ENCODE measurements at places on chromosomes 5 and 9.

- no peak for DNase-seq
- H3K4me1 ChIP-seq: no peaks in the 10 kb centered on the region
- no peaks in the 10 kb centered on the region for H3K27me3 ChIP-seq
Measured at GRCh38 chr5:21152611-21153010, 1164.6 kb upstream of the CDH18 start.

- H3K4me1 ChIP-seq: no peaks in the 10 kb centered on the region
- no peak overlapping the region for H3K4me3 ChIP-seq
- DNase-seq: no peak
- H3K27me3 ChIP-seq: no peaks in the 10 kb centered on the region
Measured at GRCh38 chr5:141788296-141788970, 89.8 kb downstream of the PCDH1 start.

DNA sequence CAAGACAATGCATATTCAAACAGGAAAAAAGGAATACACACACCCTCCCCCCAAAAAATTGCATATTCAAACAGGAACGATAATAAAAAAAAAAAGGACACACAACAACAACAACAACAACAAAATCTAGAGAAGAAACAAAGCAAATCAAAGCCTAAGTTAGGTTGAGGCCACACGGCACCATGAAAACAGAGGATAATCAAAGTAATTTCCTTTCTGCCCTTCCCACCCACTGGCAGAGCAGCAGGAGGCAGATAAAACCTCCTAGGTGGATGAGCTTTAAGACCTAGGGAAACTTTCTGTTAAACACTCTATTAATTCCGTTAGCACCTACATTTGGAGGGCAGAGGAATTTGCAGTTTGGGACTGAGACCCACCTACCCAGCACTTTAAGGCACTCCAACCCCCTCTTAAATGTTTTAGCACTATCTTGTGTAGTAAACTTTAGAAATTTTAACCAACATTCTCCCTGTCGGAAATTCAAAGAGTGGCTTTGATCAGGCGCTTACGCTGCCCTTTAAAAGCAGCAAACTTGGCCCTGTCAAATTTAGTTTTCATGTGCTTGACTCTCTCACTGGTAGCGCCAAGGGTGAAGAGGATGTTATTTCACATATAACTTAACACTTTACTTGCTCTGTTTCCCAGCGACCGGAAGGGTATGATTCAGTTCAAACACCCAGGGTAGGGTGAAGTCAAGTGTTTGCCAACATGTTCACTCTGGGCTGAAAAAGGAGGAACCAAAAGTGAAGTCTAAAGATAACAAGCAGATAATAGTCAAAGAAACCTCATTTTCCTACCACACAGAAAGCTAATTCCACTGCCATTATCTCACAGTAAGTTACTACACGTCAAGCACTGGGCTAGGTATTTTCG lies 9.2 kb downstream of the ENC1 start:
- H3K36me3 ChIP-seq: peaks cover 30% of the 10 kb centered on the region
- no peak for DNase-seq
- H3K27ac ChIP-seq: no peak overlapping the region
- H3K27me3 ChIP-seq: no peaks in the 10 kb centered on the region
- no peaks in the 10 kb centered on the region for H3K4me1 ChIP-seq

DNA sequence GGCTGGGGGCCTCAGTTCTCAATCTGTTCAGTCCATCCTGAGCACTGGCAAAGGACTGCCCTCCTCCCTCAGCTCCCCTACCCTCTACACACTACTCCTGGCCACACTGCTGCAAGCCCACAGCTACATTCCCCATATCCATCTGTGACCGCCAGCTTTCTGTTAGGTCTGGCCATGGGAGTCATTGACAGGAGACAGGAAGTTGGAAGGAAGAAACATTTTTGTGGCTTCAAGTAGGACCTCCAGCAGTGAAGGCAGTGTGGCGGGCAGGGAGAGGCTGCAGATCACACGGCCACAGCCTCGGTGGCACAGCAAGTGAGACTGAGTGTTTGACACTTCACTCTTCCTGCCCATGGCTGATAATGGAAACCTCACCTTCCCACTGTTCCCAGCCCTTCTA lies 55.9 kb downstream of the SECISBP2 start:
- H3K27ac ChIP-seq: no peak overlapping the region
- no peaks in the 10 kb centered on the region for H3K4me1 ChIP-seq

DNA sequence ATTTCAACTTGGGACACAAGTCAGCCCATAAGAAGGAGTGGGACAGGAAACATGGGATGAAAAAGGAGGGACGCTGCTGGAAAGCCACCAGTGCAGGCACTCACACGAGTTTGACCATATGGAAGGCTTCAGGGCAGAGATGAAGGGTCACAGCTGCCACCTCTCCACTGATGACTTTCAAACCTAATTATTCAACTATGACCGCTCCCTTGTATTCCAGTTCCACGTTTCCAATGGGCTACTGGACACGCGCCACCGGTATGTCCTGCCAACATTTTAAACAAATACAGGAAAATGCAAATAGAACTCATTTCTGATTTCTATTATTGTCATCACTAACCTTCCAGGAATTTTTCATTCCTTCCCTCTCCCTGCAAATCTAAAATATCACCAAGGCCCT lies 134.7 kb downstream of the SLC1A3 start:
- no peak overlapping the region for H3K27ac ChIP-seq
- H3K36me3 ChIP-seq: no peaks in the 10 kb centered on the region
- H3K4me1 ChIP-seq: no peaks in the 10 kb centered on the region
- H3K4me3 ChIP-seq: no peak overlapping the region

- no peaks in the 10 kb centered on the region for H3K36me3 ChIP-seq
- DNase-seq: no peak
- H3K27ac ChIP-seq: peak overlapping the region; percentile 53
Measured at GRCh38 chr9:120637919-120638318, 58.0 kb upstream of the CDK5RAP2 start.

GRCh38 chr5:129173771-129174170 lies 79.2 kb downstream of the ISOC1 start:
- no peaks in the 10 kb centered on the region for H3K36me3 ChIP-seq
- no peak for DNase-seq
- no peak overlapping the region for H3K4me3 ChIP-seq
- no peaks in the 10 kb centered on the region for H3K4me1 ChIP-seq

GRCh38 chr5:96080557-96080956 lies 118.9 kb upstream of the ELL2 start:
- DNase-seq: no peak
- H3K4me1 ChIP-seq: no peaks in the 10 kb centered on the region
- no peaks in the 10 kb centered on the region for H3K36me3 ChIP-seq
- no peak overlapping the region for H3K27ac ChIP-seq
- H3K27me3 ChIP-seq: no peaks in the 10 kb centered on the region

GRCh38 chr9:129981180-129981907 lies 61.6 kb downstream of the FNBP1 start:
- H3K36me3 ChIP-seq: no peaks in the 10 kb centered on the region
- peak overlapping the region; percentile 5 for H3K4me3 ChIP-seq
- H3K27me3 ChIP-seq: no peaks in the 10 kb centered on the region
- DNase-seq: peak; percentile 88
- H3K4me1 ChIP-seq: peaks cover 5% of the 10 kb centered on the region
- peak overlapping the region; percentile 75 for H3K27ac ChIP-seq

- H3K36me3 ChIP-seq: no peaks in the 10 kb centered on the region
- no peaks in the 10 kb centered on the region for H3K27me3 ChIP-seq
- DNase-seq: peak; percentile 88
Measured at GRCh38 chr5:65721050-65721719, 724 bp downstream of the SGTB start.

- H3K36me3 ChIP-seq: peaks cover 19% of the 10 kb centered on the region
- DNase-seq: no peak
Measured at GRCh38 chr9:132610661-132611060, 28.3 kb downstream of the BARHL1 start.

- no peaks in the 10 kb centered on the region for H3K4me1 ChIP-seq
- DNase-seq: no peak
- H3K36me3 ChIP-seq: no peaks in the 10 kb centered on the region
Measured at GRCh38 chr5:10733426-10733825, 27.6 kb downstream of the DAP start.

DNA sequence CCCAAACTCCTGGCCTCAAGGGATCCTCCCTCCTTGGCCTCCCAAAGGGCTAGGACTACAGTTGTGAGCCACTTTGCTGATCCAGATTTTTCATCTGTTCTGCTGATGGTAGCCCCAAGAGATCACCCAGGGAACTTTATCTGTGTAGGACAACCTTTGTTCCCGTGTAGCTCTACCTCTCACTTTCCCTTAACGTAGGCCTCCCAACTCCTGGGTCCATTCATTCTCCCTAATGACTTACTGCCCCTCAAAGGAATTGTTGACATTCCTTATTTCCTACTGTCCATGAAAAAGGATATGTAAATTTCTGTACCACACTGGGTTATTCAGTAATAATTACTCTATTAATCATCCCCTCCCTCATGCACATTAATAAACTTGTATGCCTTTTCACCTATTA lies 51.0 kb upstream of the PHF24 start:
- no peak for DNase-seq
- H3K36me3 ChIP-seq: no peaks in the 10 kb centered on the region
- H3K4me3 ChIP-seq: no peak overlapping the region
- no peak overlapping the region for H3K27ac ChIP-seq
- H3K27me3 ChIP-seq: no peaks in the 10 kb centered on the region
- H3K4me1 ChIP-seq: no peaks in the 10 kb centered on the region

DNA sequence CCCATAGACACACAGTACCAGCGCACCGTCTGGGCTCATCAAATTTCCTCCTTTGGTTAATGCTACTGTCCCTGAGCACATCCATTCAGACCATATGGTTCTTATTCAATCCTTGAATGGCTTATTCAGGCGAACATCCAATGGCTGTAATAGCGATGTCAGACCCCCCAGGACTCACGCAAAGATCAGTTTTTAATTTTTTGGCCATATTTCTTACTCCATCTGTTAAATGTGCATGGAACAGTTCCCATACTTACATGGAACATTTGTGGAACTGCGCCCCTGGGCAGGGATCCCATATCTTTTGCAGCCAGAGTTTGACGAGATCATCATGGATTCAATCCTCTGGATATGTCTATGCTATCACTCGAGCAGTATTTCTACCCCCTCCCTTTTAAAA lies 213.2 kb downstream of the ADAMTS6 start:
- DNase-seq: no peak
- no peaks in the 10 kb centered on the region for H3K4me1 ChIP-seq
- no peaks in the 10 kb centered on the region for H3K27me3 ChIP-seq
- no peak overlapping the region for H3K4me3 ChIP-seq
- no peaks in the 10 kb centered on the region for H3K36me3 ChIP-seq

GRCh38 chr9:138043411-138044345 lies 166.1 kb downstream of the CACNA1B start:
- no peak overlapping the region for H3K4me3 ChIP-seq
- H3K36me3 ChIP-seq: no peaks in the 10 kb centered on the region
- no peaks in the 10 kb centered on the region for H3K27me3 ChIP-seq
- no peak overlapping the region for H3K27ac ChIP-seq

- H3K36me3 ChIP-seq: no peaks in the 10 kb centered on the region
- no peaks in the 10 kb centered on the region for H3K27me3 ChIP-seq
- no peaks in the 10 kb centered on the region for H3K4me1 ChIP-seq
- no peak overlapping the region for H3K27ac ChIP-seq
Measured at GRCh38 chr9:12718482-12719026, 25.4 kb downstream of the TYRP1 start.

DNA sequence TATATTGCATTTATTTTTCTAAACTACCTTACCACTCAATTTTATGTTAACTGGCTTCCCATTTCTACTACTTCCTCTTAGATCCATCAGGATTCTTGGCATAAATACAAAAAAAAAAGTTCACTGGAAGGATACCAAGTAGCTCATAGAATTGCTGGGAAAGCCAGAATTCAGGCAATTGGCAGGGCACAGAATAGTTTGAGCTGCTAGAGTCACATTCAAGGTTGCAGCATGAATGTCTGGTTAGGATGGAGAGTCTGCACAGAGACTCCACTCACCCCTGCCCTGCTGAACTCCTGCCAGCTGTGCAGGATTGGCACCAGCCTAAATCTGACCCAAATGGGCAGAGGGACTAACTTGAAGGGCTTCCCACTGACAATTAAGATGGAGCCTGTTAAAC lies 4.9 kb upstream of the AMACR start:
- no peaks in the 10 kb centered on the region for H3K27me3 ChIP-seq
- peak; percentile 38 for DNase-seq
- H3K4me1 ChIP-seq: peaks cover 66% of the 10 kb centered on the region
- H3K36me3 ChIP-seq: no peaks in the 10 kb centered on the region
- H3K27ac ChIP-seq: peak overlapping the region; percentile 24

DNA sequence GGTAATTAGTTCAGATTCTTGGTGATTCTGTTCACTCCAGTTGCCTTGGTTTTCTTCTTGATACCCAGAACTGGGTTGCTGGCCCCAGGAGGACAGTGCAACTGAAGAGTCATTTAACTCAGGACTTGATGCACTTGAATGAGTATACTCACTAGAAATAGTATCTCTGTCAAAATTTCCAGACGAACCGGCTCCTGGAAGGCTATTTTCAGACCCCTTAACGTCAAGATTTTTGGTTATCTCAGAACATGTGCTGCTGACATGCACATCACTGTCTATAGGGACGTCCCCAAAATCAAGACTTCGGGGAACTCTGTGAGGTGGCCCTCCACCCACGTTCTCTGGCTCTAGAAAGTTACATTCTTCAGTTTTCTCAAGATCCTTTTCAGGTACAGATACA lies 56.7 kb upstream of the PCA3 start:
- H3K36me3 ChIP-seq: no peaks in the 10 kb centered on the region
- no peak overlapping the region for H3K27ac ChIP-seq
- H3K4me1 ChIP-seq: no peaks in the 10 kb centered on the region
- no peaks in the 10 kb centered on the region for H3K27me3 ChIP-seq

DNA sequence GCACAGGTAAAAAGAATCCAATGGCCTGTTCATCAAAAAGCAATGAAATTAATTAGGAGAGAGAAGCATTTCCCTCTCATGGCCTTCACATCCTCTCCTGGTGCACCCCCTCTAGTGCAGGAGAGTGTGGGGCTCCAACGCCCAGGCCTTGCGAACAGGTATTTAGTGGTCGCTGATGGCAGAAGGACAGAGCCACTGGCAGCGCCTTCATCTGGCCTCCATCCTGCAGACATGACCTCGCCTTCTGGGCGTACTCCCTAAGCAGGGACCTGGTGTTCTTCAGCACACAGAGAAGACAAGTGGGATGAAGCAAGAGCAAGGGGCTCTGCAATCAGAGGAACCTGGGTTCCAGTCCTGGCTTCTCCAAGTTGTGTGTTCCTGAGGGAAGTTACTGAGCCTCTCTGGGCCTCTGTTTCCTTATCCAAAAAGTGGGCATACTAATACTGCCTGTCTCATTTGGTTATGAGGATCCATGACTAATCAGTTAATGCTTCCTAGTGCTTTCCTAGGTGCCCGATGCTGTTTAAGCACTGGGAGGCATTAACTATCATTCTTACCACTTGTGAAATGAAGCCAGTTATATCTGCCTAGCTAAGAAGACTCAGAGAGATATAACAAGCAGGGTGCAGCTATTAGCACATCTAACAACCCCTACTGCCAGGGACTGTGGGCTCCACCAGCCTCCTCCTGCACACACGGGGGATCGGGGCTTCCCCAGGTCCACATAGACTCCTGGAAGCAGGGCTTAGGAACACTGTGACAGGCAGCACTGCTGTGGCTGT lies 77.3 kb downstream of the SEMA4D start:
- H3K27ac ChIP-seq: no peak overlapping the region
- H3K4me1 ChIP-seq: no peaks in the 10 kb centered on the region
- no peaks in the 10 kb centered on the region for H3K27me3 ChIP-seq
- H3K36me3 ChIP-seq: no peaks in the 10 kb centered on the region
- no peak overlapping the region for H3K4me3 ChIP-seq
- no peak for DNase-seq

GRCh38 chr9:127316586-127317323 lies 52.2 kb downstream of the GARNL3 start:
- DNase-seq: no peak
- no peaks in the 10 kb centered on the region for H3K4me1 ChIP-seq
- H3K27me3 ChIP-seq: no peaks in the 10 kb centered on the region
- H3K27ac ChIP-seq: no peak overlapping the region

GRCh38 chr9:35852876-35853865 lies 17.0 kb downstream of the OR13J1 start:
- DNase-seq: no peak
